ENCODE measurements at places on chromosomes 12 and 14. TPM values are rescaled to one million over a fixed set of nuclear protein-coding genes. Genes with fewer than 3 reads are reported as not detected.
A peak's percentile ranks its signal among the peaks of the same experiment; 100 is the strongest.

DNA sequence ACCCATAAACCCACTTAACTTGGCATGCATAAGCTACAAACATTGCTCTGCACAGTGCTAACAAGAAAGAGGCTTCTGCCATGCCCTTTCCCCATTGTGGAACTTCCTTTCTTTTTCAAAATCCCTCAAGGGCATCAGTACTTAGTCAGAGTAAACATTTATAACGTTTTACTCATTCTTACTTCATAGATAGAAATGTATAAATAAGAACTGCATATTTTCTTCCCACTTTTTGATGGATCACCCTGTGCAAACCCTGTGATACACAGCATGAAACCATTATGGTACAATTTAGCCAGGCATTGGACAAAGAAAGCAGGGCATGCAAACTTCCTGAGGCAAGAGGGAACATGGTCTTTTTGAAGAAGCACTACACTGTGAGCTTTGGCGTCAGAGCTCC lies 113.8 kb upstream of the FOXG1 start:
- no peak for DNase-seq

DNA sequence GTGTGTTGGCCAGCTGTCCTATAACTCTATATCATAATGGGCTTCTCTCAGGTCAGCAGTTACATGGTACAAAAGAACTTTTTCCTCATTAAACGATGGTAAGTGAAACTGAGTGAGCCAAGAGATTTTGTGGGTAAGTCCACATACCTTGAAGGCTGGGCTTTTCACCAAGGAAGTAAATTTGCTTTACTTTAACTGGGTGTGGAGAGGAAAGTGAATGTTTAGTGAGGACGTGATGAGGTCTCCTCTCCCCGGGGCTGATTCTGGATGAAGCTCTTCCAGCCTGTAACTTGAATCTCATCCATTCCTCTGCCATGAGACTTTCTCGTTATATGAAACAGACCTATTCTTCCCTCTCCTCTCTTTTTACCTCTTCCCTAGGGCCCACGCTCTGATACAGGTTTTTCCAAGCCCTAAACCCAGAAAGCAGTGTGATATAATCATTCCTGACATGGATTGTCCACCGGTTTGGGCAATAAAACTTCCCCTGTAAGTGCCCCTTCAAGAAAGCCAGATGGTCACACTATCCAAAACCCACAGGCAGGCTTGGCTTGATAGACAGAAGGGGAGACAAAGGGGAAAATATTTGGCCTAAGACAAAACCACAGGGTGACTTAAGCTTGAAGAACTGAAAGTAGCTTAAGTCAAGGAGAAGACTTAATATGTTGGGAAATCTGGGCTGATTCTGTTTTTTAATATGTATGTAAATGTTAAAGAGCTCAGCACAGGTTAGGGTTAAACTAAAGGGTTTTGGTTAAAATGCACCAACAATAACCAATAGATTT lies 50.3 kb downstream of the CIT start:
- no peak for DNase-seq

DNA sequence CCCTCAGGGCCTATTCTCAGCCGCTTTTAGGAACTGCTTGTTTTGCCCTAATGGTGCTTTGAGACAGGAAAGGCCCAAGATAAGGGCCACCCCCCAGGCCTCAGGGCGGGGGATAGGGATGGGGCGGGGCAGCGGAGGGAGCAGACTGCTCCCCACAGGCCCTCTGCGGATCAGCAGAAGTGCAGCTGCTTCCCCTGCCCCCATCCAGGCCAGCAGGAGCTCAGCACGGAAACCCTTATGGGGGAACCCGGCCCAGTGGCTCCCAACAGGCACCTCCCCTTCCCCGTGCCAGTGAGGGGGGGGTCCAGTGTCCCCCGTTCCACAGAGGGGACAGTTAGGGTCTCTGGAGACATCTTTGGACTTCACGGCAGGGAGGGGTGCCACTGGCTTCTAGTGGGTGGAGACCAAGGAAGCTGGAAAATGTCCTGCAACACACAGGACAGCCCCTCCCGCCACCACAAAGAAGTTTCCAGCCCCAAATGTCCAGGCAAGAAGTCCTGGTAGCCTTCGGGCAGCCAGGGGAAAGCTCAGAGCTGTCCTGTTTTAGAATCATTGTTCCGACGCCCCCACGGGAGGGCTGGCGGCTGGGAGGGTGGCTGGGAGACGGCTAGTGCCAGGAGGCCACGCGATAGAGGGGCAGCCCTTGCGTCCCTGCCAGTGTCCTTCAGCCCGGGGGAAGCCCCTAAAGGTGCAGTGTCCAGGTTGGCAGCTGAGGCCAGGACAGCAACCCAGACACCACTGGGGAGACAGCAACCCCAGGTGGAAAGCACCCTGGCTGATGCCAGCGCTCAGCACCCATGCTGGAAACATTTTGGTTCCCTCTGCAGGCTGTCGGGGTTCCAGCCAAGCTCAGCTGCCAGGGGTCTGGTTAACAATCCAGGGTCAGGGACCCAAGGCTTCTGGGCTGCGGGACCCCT lies 10.4 kb upstream of the GPR132 start:
- peak; percentile 80 for DNase-seq

GRCh38 chr14:96790186-96790585 lies 7.0 kb upstream of the VRK1 start:
- DNase-seq, result no peak

The NKX2-1 gene
- 157 TPM for polyA plus RNA-seq

GRCh38 chr12:31322801-31323207 lies 3.1 kb downstream of the SINHCAF start:
- DNase-seq, result no peak

DNA sequence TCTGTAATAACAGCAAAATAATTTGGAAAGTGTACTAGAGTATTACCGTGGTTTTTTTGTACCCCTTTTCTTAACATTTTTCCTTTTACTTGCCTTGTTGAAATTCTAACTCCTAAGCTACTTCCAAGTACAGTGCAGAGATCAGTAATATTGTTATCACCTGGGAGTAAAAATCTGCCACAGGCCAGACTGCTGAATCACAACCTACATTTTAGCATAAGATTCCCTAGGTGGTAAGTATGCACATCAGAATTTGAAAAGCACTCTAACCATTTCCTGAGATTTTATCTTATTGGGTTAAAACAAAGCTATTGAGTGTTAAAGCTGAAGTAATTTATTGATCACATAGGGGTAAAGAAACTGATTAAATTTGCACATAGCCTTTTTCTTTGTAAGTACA lies 55.2 kb upstream of the KCNH3 start:
- no peak for DNase-seq

GRCh38 chr14:47590767-47591495 lies 84.5 kb downstream of the MDGA2 start:
- DNase-seq, result no peak

GRCh38 chr12:38817942-38818341 lies 87.4 kb downstream of the CPNE8 start:
- no peak for DNase-seq

- DNase-seq, result no peak
Measured at GRCh38 chr14:55968741-55969140, 149.5 kb upstream of the PELI2 start.

The SIX4 gene
- polyA plus RNA-seq, result 6.4 TPM

- no peak for DNase-seq
Measured at GRCh38 chr14:99143793-99144192, 128.2 kb downstream of the BCL11B start.

DNA sequence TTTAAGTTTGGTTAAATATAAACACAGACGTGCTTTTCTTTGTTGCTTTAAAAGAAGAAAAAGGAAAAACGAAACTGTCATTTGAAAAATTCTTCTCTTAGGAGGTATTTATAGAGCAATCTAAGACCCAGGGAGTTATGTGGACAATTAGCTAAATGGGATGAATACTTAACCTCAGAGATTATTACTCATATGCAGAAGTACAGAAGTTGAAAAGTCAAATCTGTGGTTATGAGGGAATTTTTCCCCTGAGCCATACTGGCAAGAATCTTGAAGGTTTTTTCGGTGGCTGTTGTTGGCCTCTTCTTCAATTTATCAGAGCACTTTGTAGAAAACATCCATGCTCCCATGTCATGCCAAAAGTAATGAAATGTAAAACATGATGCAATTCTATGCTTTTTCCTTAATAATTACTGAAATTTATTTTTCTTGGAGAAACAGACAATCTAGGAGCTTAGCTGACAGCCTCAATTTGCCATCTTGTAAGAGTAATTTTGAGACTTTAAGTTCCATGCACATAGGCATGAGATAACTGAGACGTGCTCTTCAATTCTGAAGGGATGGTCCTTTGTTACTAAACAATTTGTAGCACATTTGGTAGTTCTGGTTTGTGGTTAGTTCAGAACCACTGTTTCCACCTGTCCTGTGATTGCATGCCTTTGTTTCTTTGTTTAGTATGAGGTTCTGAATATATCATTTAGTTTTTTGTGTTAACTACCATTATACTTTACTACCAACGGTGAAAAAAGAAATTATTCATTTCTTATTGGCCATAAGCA lies 126.6 kb downstream of the BCAT1 start:
- no peak for DNase-seq

DNA sequence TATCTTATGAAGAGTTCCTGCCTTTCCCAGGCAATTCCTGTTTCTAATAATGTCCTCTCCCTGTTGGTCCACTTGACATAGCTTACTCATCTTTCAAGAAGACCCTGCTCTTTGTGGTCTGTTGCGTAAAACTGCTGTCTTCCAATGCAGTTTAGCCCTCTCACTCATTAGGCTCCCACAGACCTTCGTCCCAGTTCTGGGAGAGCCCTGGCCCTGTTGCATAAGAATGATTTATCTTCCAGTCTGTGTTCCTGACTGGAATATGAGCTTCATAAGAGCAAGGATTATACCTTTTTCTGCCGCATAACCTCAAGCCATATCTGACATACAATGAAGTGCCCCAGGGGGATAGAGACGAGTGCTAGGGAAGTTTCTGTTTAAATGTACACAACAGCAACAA lies 365.9 kb upstream of the NOVA1 start:
- DNase-seq, result no peak

DNA sequence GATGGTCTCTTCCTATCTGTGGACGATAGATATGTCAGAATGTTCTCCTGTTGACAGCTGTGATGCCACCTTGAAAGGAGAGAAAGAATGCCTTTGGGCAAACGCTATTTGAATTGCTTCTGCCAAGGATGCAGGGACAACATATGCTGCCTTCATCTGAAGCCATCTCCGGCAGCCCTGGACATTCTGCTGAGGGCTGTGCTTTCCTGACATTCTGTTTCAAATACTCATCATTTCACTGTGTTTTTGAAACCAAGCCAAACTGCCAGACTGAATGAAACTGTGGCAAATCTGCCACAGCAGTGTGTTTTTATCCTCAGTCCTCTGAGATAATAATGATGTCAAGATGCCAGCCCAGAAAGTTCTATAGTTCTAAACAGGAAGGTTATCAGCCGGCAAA lies 85.8 kb upstream of the BCAT1 start:
- DNase-seq, result no peak

The CCDC175 gene
- not detected for polyA plus RNA-seq

GRCh38 chr12:46458500-46459102 lies 86.0 kb upstream of the SLC38A2 start:
- DNase-seq, result no peak
